GM12892 (cell line): ENCODE measurements at places on chromosomes 7 and 10.

GRCh38 chr10:113566888-113567287 is 14.0 kb downstream of the HABP2 start:
- DNase-seq: no peak

DNA sequence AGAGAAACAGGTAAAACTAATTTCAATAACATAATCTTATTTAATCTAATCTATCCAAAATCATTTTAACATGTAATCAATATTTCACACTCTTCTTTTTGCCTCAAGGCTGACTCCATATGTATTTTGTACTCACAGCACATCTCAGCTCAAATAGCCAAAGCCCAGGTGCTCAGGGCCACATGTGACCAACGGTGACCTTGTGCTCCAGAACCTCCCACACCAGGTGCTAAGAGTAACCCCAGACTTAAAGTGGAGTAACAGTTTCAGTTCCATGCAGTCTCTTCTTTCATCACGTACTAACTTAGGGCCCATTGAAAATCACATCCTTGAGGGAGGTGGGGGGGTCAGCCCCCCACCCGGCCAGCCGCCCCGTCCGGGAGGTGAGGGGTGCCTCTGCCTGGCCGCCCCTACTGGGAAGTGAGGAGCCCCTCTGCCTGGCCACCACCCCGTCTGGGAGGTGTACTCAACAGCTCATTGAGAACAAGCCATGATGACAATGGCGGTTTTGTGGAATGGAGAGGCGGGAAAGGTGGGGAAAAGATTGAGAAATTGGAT is 47.3 kb downstream of the NCAPG2 start:
- DNase-seq: no peak

DNA sequence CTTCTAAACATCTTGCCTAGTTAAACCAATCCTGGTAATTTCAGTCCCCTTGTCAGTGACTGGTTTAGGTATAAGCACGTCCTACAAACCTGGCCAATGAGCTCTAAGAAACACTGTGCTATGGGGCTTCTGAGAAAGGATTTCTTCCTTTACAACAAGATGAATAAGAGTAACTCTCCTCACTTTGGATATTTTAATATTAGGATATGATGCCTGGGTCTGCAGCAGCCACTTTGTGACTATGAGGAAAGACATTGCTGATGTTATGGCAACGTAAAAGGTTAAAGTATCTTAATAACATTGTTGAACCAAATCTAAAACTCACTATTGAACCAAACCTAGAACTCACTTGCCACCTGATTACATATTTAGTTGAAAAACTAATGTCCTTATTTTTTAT is 26.5 kb upstream of the EPC1 start:
- DNase-seq: no peak

- DNase-seq: no peak
Measured at GRCh38 chr10:124743191-124744101, 732 bp downstream of the FAM53B start.

- no peak for DNase-seq
Measured at GRCh38 chr7:40498924-40499510, 364.2 kb downstream of the SUGCT start.

GRCh38 chr10:60375293-60376004 is 14.2 kb downstream of the ANK3 start:
- no peak for DNase-seq

- DNase-seq: no peak
Measured at GRCh38 chr10:113221756-113222168, 271.7 kb downstream of the TCF7L2 start.

DNA sequence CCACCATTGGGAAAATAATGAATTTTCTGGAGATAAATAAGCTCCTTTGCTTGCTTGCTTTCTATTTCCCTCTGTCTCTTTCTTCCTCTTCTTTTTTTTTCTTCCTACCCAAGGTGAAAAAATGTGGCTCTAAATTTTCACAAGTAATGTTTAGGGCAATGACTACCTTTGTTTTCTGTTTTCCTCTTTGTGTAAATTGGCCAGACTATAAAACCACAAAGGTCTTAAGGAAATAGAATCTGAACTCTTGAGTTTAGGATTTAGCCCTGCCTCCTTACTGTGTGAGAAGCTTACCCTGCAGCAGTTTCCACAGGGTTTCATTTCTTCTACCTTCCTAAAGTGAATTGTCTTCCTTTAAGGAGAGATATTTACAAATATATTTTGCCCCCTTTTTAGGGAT is 330.4 kb downstream of the ARL4A start:
- no peak for DNase-seq

DNA sequence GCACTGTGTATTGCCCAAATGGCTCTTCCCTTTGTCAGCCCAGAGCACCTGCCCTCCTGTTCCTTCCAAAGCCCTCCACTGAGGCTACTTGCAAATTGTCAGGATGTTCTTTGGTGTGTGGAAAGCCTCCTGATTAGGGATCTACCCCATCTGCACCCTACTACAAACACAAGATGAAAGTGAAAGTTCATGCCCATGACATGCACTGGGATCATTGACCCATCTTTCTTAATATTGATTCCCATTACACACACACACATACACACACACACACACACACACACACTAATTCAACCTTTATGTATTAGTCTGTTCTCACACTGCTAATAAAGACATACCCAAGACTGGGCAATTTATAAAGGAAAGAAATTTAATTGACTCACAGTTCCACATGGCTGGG is 213.7 kb upstream of the IGFBP3 start:
- no peak for DNase-seq

DNA sequence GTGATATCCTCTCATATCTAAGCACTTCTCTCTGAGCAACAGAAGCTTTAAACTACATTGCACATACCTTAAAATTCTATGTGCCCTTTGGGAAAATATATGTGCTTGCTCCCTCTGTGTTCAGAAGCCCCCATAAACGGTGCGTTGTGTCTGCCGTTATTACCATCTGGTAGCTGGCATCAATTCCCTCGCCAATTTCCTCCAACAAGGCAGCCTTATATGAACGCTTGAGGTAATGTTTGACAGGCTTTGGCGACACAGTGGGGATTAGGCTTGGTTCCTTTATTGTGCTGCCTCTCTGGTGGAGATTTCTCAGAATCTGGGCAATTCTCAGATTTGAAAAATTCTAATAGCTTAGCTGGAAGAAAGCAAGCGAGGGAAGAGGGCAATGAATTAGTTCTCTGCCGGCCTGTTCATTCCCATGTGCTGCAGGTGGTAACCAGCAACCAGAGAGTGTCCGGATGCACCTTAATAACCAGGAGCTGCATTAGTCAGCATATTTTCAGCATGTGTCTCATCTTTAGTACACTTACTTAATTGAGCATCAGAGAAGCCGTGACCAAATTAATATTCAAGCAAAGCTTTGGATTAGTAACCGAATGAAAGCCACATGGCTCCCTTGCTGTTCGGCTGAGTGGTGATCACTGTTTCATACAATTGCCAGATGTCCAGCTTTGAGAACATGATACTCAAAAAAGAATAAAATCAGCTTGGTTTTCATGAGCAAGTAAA is 7.3 kb upstream of the PPP1R17 start:
- DNase-seq: no peak

- no peak for DNase-seq
Measured at GRCh38 chr7:80721883-80722615, 83.6 kb downstream of the CD36 start.

GRCh38 chr10:6203331-6204062 is 765 bp downstream of the PFKFB3 start:
- DNase-seq: peak; percentile 62

- DNase-seq: no peak
Measured at GRCh38 chr7:137695942-137696341, 150.8 kb downstream of the DGKI start.

- no peak for DNase-seq
Measured at GRCh38 chr10:101140084-101140949, 9.2 kb downstream of the TLX1 start.

DNA sequence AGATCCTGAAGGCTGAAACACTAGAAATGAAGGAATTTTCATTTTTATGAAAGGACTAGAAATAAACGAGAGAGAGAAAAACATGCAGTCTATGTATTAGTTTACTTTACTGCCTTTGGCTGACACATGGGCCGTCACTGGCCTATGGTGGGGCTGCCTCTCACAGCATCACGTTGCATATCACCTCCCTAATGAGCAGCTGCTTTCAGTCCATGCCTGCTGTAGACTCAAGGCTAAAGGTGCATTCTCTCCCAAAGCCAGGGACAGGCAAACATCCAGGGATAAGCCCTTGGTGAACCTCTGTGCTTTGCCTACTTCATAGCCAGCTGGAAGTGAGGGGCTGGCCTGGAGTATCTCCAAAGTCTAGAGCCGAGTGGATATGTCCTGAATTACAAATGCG is 359.4 kb downstream of the GPAM start:
- no peak for DNase-seq

DNA sequence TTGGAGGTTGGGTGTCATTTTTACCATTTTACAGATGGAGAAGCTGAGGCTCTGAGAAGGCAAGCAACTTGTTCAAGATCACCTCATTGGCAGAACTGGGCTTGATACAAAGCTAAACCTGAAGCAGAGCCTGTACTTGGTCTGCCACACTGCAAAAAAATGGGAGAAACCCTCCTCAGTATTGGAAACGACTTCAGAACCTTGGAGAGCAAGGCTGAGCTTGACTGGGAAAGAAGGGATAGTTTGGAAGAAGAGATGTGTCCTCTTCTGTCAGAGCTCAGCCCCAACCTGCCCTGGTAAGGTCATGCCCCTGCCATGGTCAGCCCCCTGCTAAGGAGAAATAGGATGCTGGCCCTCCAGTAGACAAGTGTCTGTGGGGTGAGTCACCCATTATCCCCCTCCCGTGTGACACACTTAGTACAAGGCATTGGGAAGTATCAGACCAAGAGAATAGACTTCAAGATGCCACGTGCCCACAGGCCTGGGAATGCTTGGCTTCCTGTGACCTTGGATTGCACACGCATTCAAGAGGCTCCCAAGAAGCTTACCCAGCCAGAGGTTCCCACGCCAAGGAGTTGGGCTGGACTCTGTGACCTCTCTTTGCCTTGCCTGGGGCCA is 56.2 kb upstream of the SMNDC1 start:
- DNase-seq: no peak

GRCh38 chr7:127847641-127848040 is 183.6 kb downstream of the LRRC4 start:
- DNase-seq: no peak

DNA sequence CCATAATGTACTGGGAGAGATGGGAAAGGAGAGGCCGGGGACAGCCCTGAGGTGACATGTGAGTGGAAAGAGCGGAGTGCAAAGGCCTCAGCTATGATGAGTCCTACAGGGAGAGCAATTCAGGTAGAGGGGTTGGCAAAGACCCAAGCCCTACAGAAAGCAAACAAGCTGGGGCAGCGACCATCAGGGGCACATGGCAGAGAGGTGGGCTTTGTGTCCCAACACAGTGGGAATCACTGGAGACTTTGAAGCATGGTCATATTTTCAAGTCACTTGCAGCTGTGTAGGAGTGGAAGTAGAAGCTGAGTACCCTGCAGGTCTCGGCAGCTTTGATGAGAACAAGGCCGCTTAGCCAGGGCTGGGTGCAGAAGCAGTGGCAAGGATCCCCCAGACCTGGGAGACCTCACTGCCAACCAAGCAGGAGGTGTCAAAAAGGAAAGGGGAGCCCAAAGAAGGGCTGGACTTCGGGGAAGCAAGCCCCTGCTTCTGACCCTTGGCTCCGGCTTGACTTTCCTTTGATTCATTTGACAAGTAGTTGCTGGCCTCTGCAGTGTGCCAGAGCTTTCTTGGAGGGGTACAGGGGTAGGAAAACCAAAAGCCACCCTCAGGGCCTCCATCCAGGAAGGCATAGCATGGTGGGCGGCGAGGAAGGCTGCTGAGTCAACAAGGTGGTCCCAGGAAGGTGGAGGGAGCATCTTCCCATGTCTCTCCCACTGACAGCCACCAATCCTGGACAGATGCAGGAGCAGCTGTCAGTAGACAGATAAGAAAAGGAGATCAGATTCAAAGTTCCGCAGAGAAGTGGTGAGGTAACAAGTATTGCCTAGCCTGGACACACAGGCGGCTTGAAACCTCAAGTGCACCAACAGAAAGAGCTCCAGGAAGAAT is 1.9 kb upstream of the PGAM2 start:
- no peak for DNase-seq

DNA sequence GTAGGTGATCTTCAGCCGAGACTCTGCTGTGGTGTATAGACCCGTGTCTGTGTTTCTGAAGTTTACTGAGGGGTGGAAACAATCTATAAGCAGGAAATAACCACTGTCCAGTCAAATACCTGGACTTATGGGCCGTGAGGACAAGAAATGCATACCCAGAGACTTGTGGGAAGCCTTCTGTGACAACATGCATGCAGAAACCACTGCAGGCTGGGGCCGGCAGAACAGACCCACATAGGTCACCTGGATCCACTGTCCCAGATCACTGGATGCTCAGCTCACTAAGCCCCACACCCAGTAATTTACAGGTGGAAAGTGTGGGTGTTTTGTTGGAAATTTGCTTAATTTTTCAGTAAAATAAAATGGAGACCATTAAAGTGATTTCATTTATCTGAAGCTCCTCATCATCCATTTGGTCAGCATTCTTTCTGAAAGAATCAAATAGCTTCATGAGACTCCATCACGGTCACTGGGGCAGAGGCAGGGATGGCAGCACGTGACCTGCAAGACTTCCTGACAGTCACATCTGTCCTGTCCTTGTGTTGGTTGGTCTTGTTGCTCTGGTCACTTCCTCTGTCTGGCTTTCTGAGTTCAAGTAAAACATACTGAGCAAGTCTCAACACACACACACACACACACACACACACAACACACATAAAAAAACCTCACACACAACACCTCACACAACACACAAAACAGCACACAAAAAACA is 108.3 kb downstream of the TNS3 start:
- no peak for DNase-seq

GRCh38 chr10:120948889-120949608 is 97.9 kb downstream of the WDR11 start:
- peak; percentile 74 for DNase-seq

DNA sequence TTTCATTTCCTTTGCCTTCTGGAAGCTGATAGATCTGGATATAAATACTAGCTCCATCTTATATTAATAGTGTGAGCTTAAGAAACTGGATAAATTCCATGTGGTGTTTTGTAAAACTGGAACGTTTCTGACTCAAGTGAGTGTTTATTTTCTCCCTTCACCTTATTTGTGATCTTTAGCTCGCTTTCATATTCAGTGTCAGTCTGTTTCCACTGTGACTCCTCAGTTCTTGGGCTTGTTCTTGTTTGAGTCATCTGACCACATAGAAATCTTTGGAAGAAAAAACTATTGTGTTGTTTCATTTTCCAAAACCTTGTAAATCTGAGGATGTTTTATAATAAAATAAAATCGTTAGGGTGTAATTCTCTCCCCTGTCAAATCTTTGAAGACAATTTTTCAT is 186.4 kb downstream of the POLR1F start:
- no peak for DNase-seq
